A549 treated with Hydrocortisone at 1 μM for 4 hours (cell line): ENCODE measurements at places on chromosomes 2 and 18. TPM values are rescaled to one million over a fixed set of nuclear protein-coding genes. Genes with fewer than 3 reads are reported as not detected.

ITGB6 gene
- 0.46 to 0.77 TPM (median 0.67 TPM) in 5 replicates for total RNA-seq

TMEM18 gene
- total RNA-seq: 32.8 to 43.9 TPM (median 43.0 TPM) in 5 replicates

UCN gene
- 0.61 to 2.6 TPM (median 1.7 TPM) in 5 replicates for total RNA-seq

TPO gene
- total RNA-seq: 0.07 to 0.17 TPM (median 0.10 TPM) in 5 replicates

TMEM17 gene
- total RNA-seq: 3.6 to 5.2 TPM (median 4.8 TPM) in 5 replicates

ARID5A gene
- total RNA-seq: 3.6 to 4.6 TPM (median 4.1 TPM) in 5 replicates

CCT4 gene
- 296 to 324 TPM (median 315 TPM) in 5 replicates for total RNA-seq

SAG gene
- total RNA-seq: not detected in 5 replicates

GMPPA gene
- total RNA-seq: 36.9 to 40.3 TPM (median 37.8 TPM) in 5 replicates

TMEM214 gene
- total RNA-seq: 59.1 to 67.4 TPM (median 64.7 TPM) in 5 replicates

POTEI gene
- 0.01 TPM in 1 of 5 replicates, not detected in the others for total RNA-seq

CYP27A1 gene
- total RNA-seq: 0.05 to 0.21 TPM (median 0.15 TPM) in 5 replicates

NPAS2 gene
- 72.2 to 81.2 TPM (median 78.4 TPM) in 5 replicates for total RNA-seq

IL36RN gene
- 0.14 TPM in 1 of 5 replicates, not detected in the others for total RNA-seq

HOXD11 gene
- 5.5 to 6.7 TPM (median 6.2 TPM) in 5 replicates for total RNA-seq

ABCB11 gene
- total RNA-seq: 0.02 to 0.13 TPM (median 0.03 TPM) in 5 replicates
